ENCODE measurements at places on chromosomes 5 and 9.

GRCh38 chr5:180785121-180785781, 17.4 kb downstream of the MGAT1 start:
- peaks cover 15% of the 10 kb centered on the region for H3K27me3 ChIP-seq
- H3K27ac ChIP-seq, result no peak overlapping the region
- DNase-seq, result no peak
- H3K4me1 ChIP-seq, result peaks cover 48% of the 10 kb centered on the region
- peaks cover 23% of the 10 kb centered on the region for H3K36me3 ChIP-seq
- no peak overlapping the region for H3K4me3 ChIP-seq

- DNase-seq, result no peak
- H3K4me1 ChIP-seq, result peaks cover 25% of the 10 kb centered on the region
- H3K27me3 ChIP-seq, result peaks cover 3% of the 10 kb centered on the region
- H3K36me3 ChIP-seq, result no peaks in the 10 kb centered on the region
- H3K4me3 ChIP-seq, result no peak overlapping the region
Observed at GRCh38 chr5:38753776-38754175, 92.0 kb upstream of the OSMR start.

- no peak for DNase-seq
- H3K27me3 ChIP-seq, result peaks cover 3% of the 10 kb centered on the region
- H3K4me1 ChIP-seq, result peaks cover 46% of the 10 kb centered on the region
- no peak overlapping the region for H3K27ac ChIP-seq
- peaks cover 47% of the 10 kb centered on the region for H3K36me3 ChIP-seq
Observed at GRCh38 chr5:16812911-16813310, 123.2 kb downstream of the MYO10 start.

- H3K36me3 ChIP-seq, result no peaks in the 10 kb centered on the region
- H3K4me1 ChIP-seq, result peaks cover 58% of the 10 kb centered on the region
- DNase-seq, result no peak
- no peak overlapping the region for H3K27ac ChIP-seq
Observed at GRCh38 chr9:93812410-93812668, 142.8 kb downstream of the BARX1 start.

GRCh38 chr5:102799017-102799416, 43.9 kb downstream of the PAM start:
- peaks cover 5% of the 10 kb centered on the region for H3K36me3 ChIP-seq
- peaks cover 61% of the 10 kb centered on the region for H3K4me1 ChIP-seq
- H3K27me3 ChIP-seq, result no peaks in the 10 kb centered on the region
- no peak overlapping the region for H3K27ac ChIP-seq
- no peak overlapping the region for H3K4me3 ChIP-seq

DNA sequence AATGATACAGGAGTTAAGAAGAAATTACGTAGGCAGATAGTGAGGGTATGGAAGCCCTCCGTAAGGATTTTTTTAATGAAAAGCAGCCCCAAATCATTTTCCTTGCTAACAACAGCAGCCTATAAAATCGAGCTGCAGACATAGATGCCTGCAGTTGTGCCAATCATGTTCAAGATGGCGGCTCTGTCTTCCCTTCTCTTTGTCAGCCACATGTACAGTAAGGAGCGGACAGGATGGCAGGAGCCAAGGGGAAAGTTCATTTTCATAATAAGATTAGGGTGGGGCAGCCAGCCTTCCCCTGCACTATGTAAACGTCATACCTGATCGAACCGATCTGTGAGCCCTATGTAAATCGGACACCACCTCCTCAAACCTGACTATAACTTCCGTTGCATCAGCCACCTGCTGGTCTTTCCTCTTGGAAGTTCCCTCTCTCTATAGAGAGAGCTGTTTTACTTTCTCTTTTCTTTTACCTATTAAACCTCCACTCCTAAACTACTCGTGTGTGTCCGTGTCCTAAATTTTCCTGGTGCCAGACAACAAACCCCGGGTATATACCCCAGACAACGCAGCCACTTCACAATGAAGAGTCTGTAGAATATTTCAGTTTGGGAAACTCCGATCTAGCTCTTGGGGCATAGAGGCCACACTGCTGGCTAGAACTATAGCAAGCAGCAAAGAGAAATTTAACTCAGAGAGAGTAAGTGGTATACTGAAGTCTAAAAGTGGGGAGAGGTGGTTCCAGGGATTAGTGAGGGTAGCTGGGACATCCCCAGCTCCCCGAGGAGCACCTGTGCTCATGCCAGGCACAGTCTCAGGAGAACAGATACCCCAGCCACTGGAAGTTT, 20.8 kb upstream of the SLC24A2 start:
- no peak overlapping the region for H3K27ac ChIP-seq
- H3K4me1 ChIP-seq, result peaks cover 4% of the 10 kb centered on the region
- H3K36me3 ChIP-seq, result peaks cover 19% of the 10 kb centered on the region
- no peaks in the 10 kb centered on the region for H3K27me3 ChIP-seq
- DNase-seq, result no peak

DNA sequence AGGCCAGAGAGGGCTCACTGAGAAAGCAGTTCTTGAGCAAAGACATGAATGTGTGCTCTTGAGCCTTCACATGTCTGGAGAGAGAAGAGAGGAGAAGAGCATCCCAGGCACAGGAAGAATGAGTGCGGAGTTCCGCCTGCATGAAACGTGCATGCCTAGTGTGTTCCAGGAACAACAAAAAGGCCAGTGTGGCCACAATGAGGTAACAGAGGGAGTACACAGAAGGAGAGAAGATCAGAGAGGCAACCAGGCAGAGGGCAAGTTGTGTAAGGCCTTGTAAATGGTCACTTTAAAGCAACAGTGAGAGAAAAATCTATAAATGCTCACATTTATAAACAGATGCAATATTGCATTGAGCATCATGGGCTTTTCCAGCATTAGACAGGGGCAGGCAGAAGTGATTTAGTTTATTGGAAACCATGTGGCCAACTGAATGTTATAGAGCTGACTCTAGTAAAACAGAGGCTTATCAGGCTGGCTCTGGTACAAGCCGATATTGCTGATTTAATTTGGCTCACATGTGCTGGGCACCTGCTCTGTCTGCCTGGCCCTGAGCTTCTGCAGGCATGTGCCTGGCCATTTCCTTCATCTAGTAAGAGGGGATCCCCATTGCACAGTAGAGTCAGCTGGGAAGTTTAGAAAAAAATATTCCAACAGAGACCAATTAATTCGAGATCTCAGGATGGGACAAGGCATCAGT, 185.3 kb downstream of the SAXO1 start:
- peaks cover 5% of the 10 kb centered on the region for H3K36me3 ChIP-seq
- no peak overlapping the region for H3K4me3 ChIP-seq
- no peaks in the 10 kb centered on the region for H3K27me3 ChIP-seq
- DNase-seq, result no peak

DNA sequence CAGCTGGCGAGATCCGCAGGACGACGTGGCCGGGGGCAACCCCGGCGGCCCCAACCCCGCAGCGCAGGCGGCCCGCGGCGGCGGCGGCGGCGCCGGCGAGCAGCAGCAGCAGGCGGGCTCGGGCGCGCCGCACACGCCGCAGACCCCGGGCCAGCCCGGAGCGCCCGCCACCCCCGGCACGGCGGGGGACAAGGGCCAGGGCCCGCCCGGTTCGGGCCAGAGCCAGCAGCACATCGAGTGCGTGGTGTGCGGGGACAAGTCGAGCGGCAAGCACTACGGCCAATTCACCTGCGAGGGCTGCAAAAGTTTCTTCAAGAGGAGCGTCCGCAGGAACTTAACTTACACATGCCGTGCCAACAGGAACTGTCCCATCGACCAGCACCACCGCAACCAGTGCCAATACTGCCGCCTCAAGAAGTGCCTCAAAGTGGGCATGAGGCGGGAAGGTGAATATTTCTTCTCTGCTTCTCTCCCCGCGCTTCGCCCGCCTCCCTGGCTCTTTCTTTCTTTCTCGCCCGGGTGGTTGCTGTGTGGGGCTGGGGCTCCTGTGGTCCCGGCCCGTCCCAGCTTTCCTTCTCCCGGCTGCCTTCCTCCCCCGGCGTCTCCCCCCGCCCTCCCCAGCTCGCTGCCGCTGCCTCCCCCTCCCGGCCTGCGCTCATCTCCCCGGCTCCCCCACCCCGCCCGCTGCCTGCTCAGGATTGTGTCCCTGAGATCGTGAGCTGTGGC, 2.2 kb downstream of the NR2F1 start:
- peak overlapping the region; percentile 94 for H3K4me3 ChIP-seq
- peaks cover 38% of the 10 kb centered on the region for H3K4me1 ChIP-seq
- peak; percentile 48 for DNase-seq

DNA sequence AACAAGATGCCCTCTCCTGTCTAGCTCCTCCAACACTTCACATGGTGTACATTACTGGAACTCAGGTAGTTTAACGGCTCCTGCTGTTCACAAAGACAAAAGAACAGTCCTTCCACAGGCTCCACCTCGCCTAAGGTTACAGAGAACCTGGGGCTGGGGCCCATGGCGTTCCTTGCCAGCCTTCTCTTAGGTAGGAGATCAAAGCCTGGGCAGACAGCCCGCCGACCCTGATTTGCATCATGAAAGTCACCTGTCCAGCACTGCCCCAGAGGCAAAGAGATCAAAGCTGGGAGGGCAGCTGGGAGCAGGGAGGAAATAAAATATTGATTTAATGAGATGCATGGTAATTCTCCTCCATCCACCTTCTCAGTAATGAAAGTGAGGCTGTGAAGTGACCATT, 115.0 kb upstream of the SLIT3 start:
- no peak overlapping the region for H3K27ac ChIP-seq
- H3K4me3 ChIP-seq, result no peak overlapping the region
- H3K4me1 ChIP-seq, result peaks cover 18% of the 10 kb centered on the region
- DNase-seq, result no peak
- H3K36me3 ChIP-seq, result no peaks in the 10 kb centered on the region
- peaks cover 3% of the 10 kb centered on the region for H3K27me3 ChIP-seq

- no peak overlapping the region for H3K27ac ChIP-seq
- peaks cover 11% of the 10 kb centered on the region for H3K36me3 ChIP-seq
- H3K4me3 ChIP-seq, result no peak overlapping the region
Observed at GRCh38 chr9:116163293-116164055, 9.9 kb downstream of the PAPPA start.

- no peak overlapping the region for H3K4me3 ChIP-seq
- peaks cover 28% of the 10 kb centered on the region for H3K36me3 ChIP-seq
- H3K4me1 ChIP-seq, result no peaks in the 10 kb centered on the region
- H3K27me3 ChIP-seq, result no peaks in the 10 kb centered on the region
Observed at GRCh38 chr9:32992595-32993238, 8.7 kb downstream of the APTX start.

DNA sequence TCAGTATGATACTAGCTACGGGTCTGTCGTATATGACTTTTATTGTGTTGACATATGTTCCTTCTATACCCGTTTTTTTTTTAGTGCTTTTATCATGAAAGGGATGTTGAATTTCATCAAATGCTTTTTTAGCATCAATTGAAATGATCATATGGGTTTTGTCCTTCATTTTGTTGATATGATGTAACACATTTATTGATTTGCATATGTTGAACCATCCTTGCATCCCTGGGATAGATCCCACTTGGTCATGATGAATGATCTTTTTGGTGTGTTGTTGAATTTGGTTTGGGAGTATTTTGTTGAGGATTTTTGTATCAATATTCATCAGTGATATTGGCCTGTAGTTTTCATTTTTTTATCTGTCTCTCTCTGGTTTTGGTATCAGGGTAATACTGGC, 50.9 kb downstream of the OSMR start:
- DNase-seq, result no peak
- no peak overlapping the region for H3K4me3 ChIP-seq
- no peaks in the 10 kb centered on the region for H3K4me1 ChIP-seq
- H3K36me3 ChIP-seq, result no peaks in the 10 kb centered on the region
- H3K27ac ChIP-seq, result no peak overlapping the region
- H3K27me3 ChIP-seq, result peaks cover 2% of the 10 kb centered on the region

DNA sequence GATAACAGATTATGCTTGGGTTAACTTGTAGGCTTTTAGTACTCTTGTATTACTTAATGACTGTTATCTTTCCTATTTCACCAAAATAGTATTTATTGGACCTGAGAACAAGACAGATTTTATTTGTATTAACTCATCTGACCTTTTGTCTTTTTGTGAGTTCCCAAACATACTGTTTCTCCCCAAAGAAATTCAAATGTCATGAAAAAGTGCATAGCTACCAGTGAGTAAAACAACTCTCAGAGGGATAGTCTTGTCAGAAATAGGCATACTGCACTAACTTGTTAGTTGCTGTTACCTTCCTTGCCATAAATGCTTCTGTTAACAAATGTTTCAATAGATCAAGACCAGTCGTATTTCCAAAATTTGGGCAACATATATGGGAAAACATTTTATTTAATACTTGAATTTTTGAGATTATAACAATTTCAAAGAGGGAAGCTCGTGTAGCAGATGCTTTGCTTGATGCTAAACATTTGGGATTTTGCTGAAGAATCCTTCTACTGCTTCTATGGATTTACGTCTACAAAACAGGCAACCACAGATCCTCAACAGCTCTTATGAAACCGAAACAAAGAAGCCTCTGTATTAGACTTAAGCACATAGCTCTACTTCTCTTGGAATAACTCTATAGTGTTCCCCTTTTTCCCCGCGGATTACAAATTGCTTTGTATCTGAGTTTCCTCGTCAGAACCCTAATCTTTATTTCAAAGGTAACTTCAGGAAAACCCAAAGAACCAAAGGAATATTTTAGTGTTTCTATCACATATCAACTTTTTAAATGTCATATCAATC, 248.8 kb downstream of the MCTP1 start:
- no peaks in the 10 kb centered on the region for H3K36me3 ChIP-seq
- H3K27ac ChIP-seq, result no peak overlapping the region
- H3K4me3 ChIP-seq, result no peak overlapping the region
- no peaks in the 10 kb centered on the region for H3K4me1 ChIP-seq

- no peak for DNase-seq
- peaks cover 2% of the 10 kb centered on the region for H3K27me3 ChIP-seq
- peaks cover 74% of the 10 kb centered on the region for H3K36me3 ChIP-seq
Observed at GRCh38 chr5:14322437-14323187, 179.5 kb downstream of the TRIO start.

DNA sequence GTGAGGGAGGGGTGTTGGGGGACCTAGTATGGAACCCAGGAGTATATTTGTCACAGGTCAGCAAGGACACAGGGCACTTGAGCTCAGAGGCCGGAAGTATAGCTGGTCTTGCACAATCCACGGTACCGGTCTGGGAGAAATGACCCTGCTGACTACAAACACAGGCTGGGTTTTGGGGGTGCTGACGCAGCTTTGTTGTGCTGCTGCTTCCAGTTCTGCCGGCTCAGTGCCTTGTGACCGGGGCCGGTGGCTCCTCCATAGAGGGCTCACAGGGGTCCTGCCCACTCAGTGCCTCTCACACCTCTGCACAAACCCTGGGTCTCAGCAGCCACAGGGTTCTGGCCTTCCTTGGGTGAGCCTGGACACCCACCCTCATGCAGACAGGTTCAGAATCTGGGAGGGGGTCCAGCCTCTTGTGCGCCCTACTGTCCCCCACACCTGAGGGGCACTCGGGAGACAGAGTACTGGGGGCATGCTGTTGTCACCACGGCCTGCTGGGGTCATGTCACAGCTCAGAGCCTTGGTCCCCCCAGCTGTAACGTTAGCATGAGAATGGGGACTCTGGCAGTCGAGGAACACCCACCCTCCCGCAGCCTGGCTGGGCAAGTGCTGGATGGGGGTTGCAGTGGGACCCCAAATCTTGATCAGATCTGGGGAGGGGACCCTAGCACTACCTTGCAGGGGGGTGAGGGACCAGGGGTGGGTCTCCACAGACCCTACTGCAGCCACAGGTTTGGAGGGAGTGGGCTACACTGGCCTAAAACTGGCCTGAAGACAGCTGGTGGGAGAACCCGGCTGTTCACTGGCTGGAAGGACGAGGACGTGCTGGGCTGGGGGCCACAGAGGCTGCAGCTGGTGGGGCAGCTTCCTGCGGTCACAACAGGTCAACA, 17.7 kb downstream of the NINJ1 start:
- H3K27me3 ChIP-seq, result no peaks in the 10 kb centered on the region
- H3K27ac ChIP-seq, result no peak overlapping the region
- H3K36me3 ChIP-seq, result no peaks in the 10 kb centered on the region
- no peak for DNase-seq

Data from nephron progenitor cell (in vitro differentiated cells).